Renal cortex interstitium (tissue), 15 donors: ENCODE measurements at places on chromosomes 2 and 18. TPM values are rescaled to one million over a fixed set of nuclear protein-coding genes. Genes with fewer than 3 reads are reported as not detected.

FAM124B gene
- polyA plus RNA-seq = 2.3 TPM

CD8B2 gene
- polyA plus RNA-seq = 0.05 TPM

SCN3A gene
- polyA plus RNA-seq = 0.83 TPM

DNA sequence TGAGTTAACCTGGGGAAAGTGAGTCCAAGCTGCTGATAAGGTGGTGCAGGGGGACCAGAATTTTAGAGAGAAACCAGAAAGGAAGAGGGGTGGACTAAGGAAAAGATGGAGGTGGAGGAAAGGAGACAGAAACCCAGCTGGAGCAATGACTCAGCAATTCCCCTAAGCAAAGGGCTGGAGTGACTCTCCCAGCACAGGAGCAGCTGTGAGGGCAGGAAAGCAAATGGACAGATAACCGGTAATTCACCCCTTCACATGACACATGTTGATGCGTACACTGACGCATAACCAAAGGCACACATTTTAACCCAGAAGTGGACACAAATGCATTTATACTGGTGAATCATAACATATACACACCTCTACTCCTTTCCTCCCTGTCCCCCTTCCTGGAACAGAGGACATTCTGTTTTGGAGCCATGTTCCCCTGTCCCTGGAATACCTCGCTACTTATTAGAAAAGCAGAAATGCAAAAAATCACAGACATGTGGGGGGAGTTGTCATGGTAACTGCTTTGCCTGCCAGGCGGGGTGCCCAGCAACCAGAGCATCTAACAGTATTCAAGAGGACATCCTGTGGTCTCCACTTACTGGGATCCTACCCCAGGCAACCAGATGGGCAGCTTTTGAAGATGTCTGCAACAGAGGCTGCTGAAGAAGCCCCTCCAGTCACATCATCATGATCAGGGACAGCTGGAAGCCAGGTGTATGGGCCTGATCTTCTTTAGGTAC, 4.7 kb downstream of the CDK5R2 start:
- no peak for DNase-seq

DNA sequence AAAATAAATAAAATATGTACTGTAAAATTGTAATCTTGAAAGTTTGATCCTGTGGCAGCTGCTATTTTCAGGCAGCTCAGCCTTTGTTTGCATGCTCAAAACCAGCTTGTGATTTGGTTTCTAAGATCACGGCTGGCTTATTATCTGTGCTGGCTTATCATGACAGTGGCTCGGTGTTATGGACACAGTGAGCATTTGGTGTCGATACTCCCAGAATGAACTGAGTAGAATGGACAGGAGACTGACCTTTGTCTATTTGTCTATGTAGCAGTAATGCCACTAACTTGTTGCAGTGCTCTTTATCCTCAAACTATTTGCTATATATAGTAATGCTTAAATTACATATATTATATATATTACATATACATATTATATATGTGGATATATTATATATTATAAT, 58.8 kb downstream of the NEDD4L start:
- no peak for DNase-seq

DNA sequence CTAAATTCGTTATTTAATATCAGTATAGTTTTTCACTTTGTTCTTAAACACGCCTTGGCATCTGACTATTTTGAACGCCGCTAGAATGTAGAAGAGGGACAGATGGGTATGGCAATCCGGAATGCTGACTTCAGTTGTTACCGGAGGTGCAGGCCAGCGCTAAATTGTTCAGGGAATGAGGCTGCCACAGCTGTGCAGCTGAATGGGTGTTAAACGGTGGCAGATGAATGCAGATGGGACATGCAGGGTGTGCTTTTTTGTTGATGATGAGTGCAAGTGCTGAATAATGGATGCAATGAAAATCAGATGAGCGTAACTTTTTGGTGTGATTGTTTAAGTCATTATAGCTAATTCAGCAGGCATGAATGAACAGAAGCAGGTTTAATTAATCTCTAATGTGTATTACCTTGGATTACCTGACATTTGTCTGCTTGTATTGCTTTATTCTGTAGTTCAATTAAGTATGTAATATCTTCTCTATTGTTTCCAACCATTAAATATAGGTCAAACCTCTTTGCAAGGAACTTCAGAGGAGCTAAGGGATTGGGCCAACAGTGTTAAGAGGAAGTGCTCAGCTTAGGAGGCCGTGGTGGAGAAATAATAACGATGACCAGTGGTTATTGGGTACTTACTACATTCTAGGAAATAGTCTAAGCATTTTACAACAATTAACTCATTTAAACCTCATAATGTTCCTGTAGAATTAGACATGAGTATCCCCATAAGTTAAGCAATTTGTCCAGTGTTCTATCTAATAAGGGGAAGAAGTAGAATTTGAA, 11.9 kb upstream of the CREG2 start:
- DNase-seq = no peak

GRCh38 chr2:147589127-147589526, 255.7 kb upstream of the ACVR2A start:
- DNase-seq = no peak
